ENCODE measurements at places on chromosomes 5 and 9. TPM values are rescaled to one million over a fixed set of nuclear protein-coding genes. Genes with fewer than 3 reads are reported as not detected.

DNA sequence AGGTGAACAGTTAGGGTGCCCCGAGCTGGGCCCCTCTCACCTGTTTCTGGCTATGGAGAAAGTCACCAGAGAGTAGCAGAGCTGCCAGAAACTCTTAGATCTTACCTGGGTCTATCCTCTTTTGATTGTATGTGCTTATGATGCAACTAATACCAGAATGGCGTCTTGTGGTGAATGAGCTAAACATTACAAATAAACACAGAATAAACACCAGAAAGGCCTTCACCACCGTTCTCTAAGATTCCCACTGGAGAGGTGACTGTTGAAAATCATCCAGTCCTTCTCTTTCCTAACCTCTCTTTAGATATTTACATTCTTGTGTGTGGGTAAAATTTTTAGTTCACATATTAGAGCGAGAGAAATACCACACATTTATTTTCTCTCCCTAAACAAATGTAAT lies 241.7 kb upstream of the GAS1 start:
- H3K27me3 ChIP-seq = no peaks in the 10 kb centered on the region
- DNase-seq = no peak
- no peak overlapping the region for H3K4me3 ChIP-seq
- no peaks in the 10 kb centered on the region for H3K36me3 ChIP-seq
- H3K27ac ChIP-seq = no peak overlapping the region

GRCh38 chr5:12392246-12392645 lies 488.0 kb upstream of the CTNND2 start:
- H3K4me3 ChIP-seq = no peak overlapping the region
- no peaks in the 10 kb centered on the region for H3K27me3 ChIP-seq
- no peak overlapping the region for H3K27ac ChIP-seq
- DNase-seq = no peak

GRCh38 chr9:106593201-106593600 lies 269.8 kb upstream of the ZNF462 start:
- no peaks in the 10 kb centered on the region for H3K4me1 ChIP-seq
- no peaks in the 10 kb centered on the region for H3K36me3 ChIP-seq
- DNase-seq = no peak
- H3K4me3 ChIP-seq = no peak overlapping the region
- no peaks in the 10 kb centered on the region for H3K27me3 ChIP-seq

The EIF4E1B gene
- total RNA-seq = not detected

DNA sequence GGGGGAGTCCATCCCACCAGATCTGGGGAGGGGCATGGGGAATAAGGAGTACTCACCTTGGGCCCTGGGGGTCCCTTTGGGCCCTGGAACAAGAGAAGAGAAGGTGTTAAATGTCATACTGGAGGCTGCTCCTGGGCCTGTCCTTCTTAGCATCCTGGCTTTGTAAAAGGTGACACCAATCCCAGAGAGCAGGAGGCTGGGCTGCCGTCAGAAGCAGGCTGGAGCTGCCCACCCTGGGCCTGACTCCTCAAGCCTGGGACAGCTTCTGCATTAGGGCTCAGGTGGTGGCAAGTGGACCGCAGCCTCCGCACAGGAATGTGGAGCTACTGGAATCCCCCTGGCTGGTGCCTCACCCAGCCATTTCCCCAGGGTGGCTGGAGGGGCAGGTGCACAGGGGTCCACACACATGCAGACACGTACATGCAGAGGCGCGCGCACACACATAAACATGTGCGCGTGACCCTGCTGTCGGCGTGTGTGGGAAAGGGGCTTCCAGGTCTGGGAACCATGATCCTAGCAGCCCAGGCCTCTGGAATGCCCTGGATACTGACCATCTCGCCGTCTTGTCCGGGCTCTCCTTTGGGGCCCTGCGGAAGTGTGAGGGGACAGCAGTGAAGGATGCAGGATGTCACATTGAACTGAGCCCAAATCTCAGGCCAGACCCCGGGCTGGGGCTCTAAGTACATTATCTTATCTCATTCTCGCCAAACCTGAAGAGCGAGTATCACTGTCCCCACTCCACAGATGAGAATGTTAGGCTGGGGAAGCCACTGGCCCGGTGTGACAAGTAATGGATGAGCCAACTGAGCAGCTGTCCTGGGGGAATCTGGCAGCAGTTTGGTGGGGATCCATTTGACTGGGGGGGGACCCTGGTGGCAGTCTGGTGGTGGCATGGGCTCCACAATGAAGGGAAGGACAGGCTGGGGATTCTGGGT lies 29.3 kb upstream of the PHYKPL start:
- H3K4me1 ChIP-seq = no peaks in the 10 kb centered on the region
- no peak overlapping the region for H3K27ac ChIP-seq
- H3K4me3 ChIP-seq = no peak overlapping the region
- no peaks in the 10 kb centered on the region for H3K27me3 ChIP-seq
- no peak for DNase-seq

The SEMA5A gene
- total RNA-seq = 35.4 TPM

GRCh38 chr5:148492351-148492750 lies 108.6 kb downstream of the FBXO38 start:
- no peaks in the 10 kb centered on the region for H3K27me3 ChIP-seq
- H3K27ac ChIP-seq = no peak overlapping the region
- H3K36me3 ChIP-seq = no peaks in the 10 kb centered on the region
- H3K4me3 ChIP-seq = no peak overlapping the region

DNA sequence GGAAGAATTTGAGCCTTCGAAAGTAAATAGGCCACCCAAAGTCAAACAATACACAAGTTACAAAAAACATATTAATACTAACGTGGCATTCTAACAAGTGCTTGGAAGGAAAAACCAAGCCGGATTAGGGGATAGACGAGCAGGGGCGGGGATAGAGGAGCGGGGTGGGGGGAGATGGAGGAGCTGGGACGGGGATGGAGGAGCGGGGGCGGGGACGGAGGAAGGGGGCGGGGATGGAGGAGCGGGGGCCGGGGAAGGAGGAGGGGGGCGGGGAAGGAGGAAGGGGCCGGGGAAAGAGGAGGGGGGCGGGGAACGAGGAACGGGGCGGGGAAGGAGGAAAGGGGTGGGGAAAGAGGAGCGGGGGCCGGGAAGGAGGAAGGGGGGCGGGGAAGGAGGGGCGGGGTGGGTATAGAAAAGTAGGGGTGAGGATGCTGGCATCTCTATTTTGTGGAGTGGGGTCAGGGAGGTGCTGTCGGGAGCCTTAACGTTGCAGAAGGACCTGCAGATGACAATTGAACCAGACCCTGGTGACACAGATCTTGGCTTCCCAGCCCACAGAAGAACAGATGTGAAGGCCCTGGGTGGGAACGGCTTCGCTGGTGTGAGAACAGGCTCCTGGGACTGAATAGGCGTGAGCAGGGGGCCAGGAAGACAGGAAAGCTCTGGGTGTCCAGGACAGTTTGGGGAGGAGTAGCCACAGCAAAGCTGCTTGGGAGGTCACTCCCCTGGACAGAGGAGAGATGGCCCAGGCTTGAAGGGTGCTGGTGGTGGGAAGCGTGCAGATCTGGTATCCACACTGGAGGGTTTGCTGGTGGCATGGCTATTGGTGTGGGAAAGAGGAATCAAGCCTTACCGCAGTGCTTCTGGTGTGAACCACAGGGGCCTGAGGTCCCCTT lies 233.3 kb upstream of the DAP start:
- no peak for DNase-seq
- no peak overlapping the region for H3K4me3 ChIP-seq
- no peaks in the 10 kb centered on the region for H3K4me1 ChIP-seq
- no peaks in the 10 kb centered on the region for H3K27me3 ChIP-seq
- no peak overlapping the region for H3K27ac ChIP-seq

The GPX3 gene
- total RNA-seq = 5,290 TPM

The PCDHGB5 gene
- 7.5 TPM for total RNA-seq

The OSMR gene
- 121 TPM for total RNA-seq

The MELK gene
- not detected for total RNA-seq

DNA sequence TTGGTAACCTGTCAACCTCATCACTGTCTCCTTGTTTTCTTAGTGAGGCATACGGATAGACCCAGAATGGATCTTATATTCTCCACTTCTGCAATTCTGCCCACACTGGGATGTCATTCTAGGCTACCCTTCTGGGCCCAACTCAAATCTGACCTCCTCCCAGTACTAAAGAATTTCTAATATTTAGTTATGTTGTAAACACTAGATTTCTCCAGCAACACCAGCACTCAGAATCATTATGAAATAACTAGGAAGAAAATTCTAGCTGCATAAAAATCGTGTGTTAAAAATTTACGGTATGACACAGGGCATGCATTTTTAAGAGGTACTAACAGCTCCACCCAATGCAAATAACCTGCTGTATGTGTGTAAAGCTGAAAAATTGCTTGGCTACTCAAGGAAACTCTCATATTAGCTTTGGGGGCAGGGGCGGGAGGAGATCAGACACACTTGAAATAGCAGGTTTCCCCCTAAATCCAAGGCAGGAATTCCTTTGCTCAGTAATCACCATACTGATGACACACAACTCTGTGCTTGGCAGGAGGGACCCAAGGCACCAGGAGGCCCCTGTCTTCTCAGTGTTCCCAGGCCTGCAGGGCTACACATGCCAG lies 27.3 kb downstream of the MACROH2A1 start:
- no peak overlapping the region for H3K27ac ChIP-seq
- H3K4me1 ChIP-seq = no peaks in the 10 kb centered on the region
- DNase-seq = no peak
- no peaks in the 10 kb centered on the region for H3K36me3 ChIP-seq

DNA sequence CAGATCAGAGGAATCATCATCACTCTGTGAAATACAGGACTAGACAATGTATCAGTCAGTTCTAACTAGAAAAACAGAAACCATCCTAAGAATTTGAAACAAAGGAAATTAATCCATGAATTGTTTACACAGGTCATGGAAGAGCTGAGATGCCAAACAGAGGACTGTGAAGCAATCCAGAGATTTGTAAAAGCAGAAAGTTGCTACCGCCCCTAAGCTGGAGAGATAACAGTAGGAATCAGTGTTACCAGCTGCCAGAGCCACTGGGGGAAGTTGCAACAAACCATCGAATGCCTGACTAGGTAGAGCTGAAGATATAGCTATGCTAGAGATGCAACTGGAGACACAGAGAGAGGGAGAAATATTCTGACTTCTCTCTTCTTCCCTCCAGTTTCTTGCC lies 10.4 kb upstream of the MIER3 start:
- H3K4me3 ChIP-seq = no peak overlapping the region
- no peaks in the 10 kb centered on the region for H3K4me1 ChIP-seq
- DNase-seq = no peak
- H3K27me3 ChIP-seq = no peaks in the 10 kb centered on the region
- no peaks in the 10 kb centered on the region for H3K36me3 ChIP-seq

DNA sequence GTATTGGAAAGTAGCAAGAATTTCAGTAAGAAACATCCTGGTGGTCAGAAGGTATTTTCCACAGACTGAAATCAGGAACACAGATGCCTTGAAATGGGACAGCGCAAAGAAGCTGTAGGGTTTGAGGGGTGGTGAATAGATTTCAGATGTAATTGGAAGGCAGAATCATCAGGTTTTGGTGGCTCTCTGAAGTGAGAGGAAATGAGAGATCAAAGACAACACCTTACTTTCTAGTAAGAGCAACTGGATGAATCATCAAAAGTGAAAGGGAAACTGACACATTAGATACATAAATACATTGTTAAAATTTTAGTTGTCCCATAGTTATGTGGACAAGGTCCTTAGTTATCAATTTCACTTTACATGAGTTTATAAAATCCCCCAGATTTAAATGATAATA lies 188.2 kb upstream of the SLC27A6 start:
- H3K27me3 ChIP-seq = no peaks in the 10 kb centered on the region
- H3K27ac ChIP-seq = no peak overlapping the region
- H3K4me1 ChIP-seq = no peaks in the 10 kb centered on the region
- no peaks in the 10 kb centered on the region for H3K36me3 ChIP-seq
- H3K4me3 ChIP-seq = no peak overlapping the region
- DNase-seq = no peak

DNA sequence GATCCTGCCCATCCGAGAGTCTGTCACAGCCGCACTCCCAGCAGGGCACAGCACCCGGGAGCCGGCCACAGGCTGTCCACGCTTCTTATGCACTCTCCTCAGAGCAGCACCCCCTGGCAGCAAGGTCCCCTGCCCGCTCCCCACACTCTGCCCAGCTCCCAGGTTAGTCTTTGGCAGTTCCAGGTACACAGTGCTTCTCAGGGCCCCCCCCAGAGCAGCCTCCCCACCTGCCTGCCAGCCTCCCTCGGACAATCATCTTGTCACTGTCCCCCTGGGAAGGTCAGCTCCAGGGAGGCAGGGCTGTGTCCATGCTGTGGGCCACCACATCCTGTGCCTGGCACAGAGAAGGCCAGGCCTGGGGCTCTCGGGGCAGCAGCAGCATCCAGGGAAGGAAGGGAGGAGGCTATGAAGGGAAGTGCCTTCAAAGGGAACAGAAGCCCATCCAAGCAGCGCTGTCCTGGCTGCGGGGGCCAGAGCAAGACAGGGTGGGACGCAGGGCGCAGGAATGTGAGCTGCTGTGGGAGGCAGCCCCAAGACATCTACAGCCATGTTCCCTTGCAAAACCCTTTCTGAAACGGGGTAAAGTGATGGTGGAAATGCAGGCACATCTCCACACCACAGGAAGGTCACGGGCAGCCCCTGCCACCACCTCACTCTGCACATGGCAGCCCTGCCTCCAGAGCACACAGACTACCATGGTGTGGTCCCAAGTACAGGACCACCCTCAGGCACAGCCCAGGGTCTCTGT lies 68.6 kb upstream of the ADAMTS2 start:
- H3K27ac ChIP-seq = no peak overlapping the region
- H3K4me3 ChIP-seq = no peak overlapping the region
- H3K27me3 ChIP-seq = no peaks in the 10 kb centered on the region
- H3K36me3 ChIP-seq = no peaks in the 10 kb centered on the region
- H3K4me1 ChIP-seq = no peaks in the 10 kb centered on the region

GRCh38 chr5:100867039-100867562 lies 36.0 kb downstream of the ST8SIA4 start:
- no peaks in the 10 kb centered on the region for H3K4me1 ChIP-seq
- DNase-seq = no peak
- H3K36me3 ChIP-seq = no peaks in the 10 kb centered on the region
- H3K27ac ChIP-seq = no peak overlapping the region

- no peak for DNase-seq
- H3K4me1 ChIP-seq = no peaks in the 10 kb centered on the region
- H3K27ac ChIP-seq = no peak overlapping the region
- H3K36me3 ChIP-seq = no peaks in the 10 kb centered on the region
- no peak overlapping the region for H3K4me3 ChIP-seq
Observed at GRCh38 chr9:13213337-13213736, 66.2 kb downstream of the MPDZ start.

GRCh38 chr5:34672196-34672595 lies 16.1 kb downstream of the RAI14 start:
- no peak overlapping the region for H3K4me3 ChIP-seq
- H3K4me1 ChIP-seq = no peaks in the 10 kb centered on the region
- H3K27me3 ChIP-seq = no peaks in the 10 kb centered on the region
- no peaks in the 10 kb centered on the region for H3K36me3 ChIP-seq
- no peak for DNase-seq

GRCh38 chr5:129593525-129593924 lies 133.4 kb downstream of the ADAMTS19 start:
- no peak for DNase-seq

The MPDZ gene
- total RNA-seq = 61.0 TPM

The WDR38 gene
- not detected for total RNA-seq

Measured in breast epithelium (tissue), 4 donors.